ENCODE measurements at places on chromosomes 11 and 22. TPM values are rescaled to one million over a fixed set of nuclear protein-coding genes. Genes with fewer than 3 reads are reported as not detected.
A peak's percentile ranks its signal among the peaks of the same experiment; 100 is the strongest.

P2RX6 gene
- total RNA-seq = 0.59 TPM

RASL10A gene
- 0.39 TPM for total RNA-seq

CARD18 gene
- total RNA-seq = 37.0 TPM

- DNase-seq = peak; percentile 89
Observed at GRCh38 chr11:2314525-2315394, 12.9 kb downstream of the TSPAN32 start.

DNA sequence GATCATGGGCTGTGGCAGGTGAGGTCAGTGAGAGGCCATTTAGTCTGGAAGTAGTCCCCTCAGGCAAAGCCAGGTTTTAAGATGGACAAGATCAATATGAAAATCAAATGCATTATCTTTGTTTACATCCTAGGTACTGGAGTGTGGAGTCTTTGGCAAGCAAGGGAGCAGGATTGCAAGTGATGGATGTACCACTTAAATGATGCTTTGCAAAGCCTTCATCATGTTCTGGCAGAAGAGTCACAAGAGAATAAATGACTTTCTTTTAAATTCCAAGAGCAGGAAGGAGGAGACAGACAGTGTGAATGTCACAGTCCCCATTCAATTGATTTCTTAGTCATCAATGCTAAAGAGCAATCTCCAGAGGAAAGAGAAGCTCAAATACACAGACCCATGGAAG lies 908.3 kb downstream of the FAM181B start:
- no peak for DNase-seq

GRCh38 chr11:46389450-46390330 lies 1.9 kb downstream of the CHRM4 start:
- no peak for DNase-seq

DNA sequence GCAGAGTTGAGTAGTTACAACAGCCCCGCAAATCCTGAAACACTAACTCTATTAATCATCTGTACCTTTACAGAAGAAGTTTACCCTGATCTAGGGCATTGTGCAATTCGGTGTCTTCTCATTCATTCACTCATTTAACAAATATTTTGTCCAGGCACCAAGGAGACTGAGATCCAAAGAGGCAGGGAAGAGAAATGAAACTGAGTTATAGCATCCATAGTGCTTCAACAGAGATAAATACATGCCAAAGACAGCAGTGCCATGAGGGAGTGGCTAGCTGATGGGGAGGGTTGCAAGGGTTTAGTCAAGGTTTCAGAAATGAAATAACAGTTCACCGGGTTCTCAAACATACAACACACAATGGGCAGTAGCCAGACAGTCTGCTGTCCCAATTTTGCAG lies 40.2 kb upstream of the MTNR1B start:
- DNase-seq = no peak

GRCh38 chr11:106988151-106989077 lies 29.9 kb downstream of the GUCY1A2 start:
- DNase-seq = peak; percentile 76

DNA sequence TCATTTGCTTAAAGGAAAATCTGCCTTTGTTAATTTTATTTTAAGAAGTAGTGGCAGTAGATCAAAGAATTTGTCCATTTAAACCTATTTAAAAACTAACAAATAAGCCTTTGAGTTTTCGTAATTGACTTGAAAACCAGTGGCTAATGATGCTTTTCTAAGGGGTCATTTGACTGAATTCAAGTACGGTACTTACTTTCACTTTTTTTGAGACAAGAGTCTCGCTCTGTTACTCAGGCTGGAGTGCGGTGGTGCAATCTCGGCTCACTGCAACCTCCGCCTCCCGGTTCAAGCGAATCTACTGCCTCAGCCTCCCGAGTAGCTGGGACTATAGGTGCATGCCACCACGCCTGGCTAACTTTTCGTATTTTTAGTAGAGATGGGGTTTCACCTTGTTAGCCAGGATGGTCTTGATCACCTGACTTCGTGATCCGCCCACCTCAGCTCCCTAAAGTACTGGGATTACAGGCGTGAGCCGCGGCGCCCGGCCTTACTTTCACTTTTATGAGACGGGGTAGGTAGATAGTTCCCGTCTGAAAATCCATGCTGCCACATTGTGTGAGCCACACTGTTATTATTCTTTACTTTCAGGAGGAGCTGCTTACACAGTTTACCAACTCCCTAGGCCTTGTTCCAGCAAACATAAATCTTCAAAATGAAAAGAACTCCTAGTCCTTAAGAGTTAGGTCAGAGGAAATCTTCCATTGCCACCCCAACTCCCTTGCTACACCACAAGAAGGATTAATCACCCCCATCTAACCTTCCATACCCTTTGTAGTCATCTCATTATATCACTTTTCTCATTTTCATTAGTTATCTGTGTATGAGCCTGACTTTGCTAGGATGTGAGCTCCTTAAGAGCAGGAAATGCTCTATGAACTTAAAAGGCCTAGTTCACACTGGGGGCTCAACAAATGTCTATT lies 926.6 kb upstream of the CCDC90B start:
- no peak for DNase-seq

DNA sequence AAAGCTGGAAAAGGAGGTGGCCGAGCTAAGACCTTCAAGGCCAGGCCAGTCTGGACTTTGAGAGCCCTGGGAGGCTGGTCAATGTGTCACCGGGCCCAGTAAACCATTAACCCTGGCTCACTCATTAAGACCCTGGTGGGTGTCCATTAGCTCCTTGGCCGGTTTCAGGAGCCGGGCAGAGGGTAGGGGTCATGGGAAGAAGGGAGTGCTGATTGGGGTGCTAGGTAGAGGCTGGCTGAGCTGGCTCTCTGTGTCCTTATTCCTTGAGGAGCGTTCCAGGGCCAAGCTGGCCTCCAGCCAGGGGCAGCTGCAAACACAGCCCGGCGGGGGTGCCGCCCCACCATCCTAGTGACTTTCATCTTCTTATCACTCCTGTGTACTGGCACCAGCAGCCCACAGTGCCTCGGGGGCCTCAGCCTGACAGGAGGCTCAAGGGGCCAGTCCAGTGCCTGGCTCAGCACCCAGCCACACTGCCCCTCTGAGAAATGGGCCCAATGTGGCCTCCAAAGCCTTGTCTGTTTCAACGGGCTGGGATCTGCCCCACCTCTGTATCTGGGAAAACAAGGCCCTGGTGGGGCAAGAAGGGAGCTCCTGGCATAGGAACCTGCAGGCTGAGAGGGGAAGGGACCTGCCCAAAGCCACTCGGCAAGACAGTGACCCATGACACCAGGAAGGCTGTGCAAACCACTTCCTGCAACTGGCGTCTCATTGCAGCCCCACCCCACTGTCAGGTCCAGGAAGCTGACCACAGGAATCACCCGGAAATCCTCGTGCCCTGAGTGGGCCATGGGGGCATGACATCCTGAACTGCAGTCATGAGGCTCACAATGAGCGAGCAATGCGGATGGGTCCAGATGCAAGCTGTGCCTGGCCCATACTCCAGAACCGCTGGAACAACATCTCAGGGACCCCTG lies 15.1 kb upstream of the RGL4 start:
- DNase-seq = no peak

GRCh38 chr11:5865826-5866225 lies 8.3 kb upstream of the OR52E8 start:
- no peak for DNase-seq

Data from skin of body (tissue), 3 donors.